NCI-H2081 (cell line): ENCODE measurements at places on chromosomes 1 and 21.

GRCh38 chr1:15592285-15592684, 7.4 kb upstream of the AGMAT start:
- no peak for DNase-seq

DNA sequence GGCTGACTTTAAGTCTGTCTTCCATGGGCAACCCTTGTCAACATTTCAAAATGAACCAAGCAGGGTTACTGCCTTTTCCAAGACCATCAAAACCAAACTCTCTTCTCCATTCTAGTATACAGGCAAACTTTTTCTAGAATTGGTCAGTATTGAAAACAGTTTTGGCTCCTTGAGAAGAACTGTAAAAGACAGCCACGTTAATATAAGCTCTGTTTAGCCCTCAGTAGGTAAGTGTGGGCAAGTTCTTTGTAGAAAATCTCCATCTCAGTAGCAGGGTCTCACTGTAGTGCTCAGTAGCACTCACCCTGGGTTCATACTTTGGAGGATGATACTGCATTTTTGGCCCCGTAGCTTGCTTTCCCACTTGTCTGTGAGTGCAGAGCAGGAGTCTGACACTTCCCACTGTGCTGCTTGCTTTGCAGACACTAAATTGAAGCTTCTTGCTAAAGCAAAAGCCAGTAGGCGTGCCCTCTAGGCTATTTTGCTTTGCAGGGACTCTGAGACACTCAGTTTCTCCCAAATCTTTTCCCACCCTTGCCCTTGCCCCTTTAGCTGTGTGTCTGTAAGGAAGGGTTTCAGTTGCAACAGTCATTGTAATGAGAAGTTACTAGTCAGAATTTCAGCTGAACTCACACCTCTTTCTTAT, 34.3 kb upstream of the CACYBP start:
- DNase-seq: no peak

GRCh38 chr1:226558036-226558650, 9.6 kb downstream of the STUM start:
- no peak for DNase-seq

DNA sequence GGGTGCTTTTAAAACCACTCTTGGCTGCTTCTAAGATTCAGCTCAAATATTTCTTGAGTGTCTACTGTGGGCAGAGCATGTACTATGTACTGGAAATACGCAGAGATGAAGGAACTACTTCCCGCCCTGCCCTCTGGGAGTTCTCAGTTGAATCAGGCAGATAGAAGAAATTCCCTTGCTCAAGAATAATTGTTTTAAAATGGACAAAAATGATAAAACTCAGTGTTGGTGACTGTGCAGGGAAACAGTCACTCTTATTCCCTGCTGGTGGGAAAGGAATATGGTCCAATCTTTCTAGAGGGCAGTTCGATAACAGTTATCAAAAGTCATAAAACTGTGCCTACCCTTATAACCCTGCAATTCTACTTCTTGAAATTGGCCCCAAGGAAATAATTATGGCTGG, 16.9 kb upstream of the GRHL3 start:
- no peak for DNase-seq

DNA sequence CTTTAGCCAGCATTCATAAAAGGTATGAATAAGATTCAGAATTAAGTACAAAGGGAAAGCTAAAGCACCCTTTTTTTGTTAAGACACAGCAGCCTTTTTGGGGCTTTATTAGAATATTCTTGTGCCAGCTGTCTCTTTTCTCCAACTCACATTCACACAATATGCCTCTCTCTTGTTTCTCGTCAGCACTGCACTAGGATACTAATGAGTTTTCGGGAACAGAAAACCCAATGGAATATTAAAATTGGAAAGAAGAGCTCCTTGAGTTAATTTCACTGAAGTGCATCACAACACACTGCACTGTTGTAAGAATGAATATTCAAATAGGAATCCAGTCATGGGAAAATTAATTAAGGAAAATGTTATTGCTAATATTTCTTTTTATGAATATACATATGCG, 410.4 kb upstream of the BEND5 start:
- no peak for DNase-seq

DNA sequence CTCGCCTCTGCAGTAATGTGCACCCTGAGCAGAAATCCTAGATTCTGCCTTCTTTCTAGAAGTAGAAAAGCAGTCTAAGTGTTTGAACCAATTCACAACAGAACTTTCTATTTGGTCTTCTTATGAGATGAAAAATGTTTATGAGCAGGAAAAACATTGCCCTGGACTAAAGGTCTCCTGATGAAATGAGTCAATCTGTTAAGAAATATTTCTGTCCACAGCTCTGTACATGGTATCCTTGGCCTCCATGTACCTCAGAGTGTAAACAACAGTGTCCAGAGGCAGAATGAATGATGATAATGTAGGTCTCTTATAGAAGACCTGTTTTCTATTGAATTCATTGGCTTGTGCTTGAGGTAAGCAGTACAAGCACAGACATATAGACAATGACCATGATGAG, 6.2 kb upstream of the APCS start:
- no peak for DNase-seq

GRCh38 chr21:16713331-16714117, 799.3 kb upstream of the CXADR start:
- DNase-seq: no peak

- no peak for DNase-seq
Observed at GRCh38 chr1:109658533-109659042, 2.7 kb downstream of the GSTM4 start.
